Uterus (tissue), 4 donors: ENCODE measurements at places on chromosomes 1 and 21. TPM values are rescaled to one million over a fixed set of nuclear protein-coding genes. Genes with fewer than 3 reads are reported as not detected.
A peak's percentile ranks its signal among the peaks of the same experiment; 100 is the strongest.

GRCh38 chr1:174262349-174263241 is 103.3 kb downstream of the RABGAP1L start:
- DNase-seq, result no peak

DNA sequence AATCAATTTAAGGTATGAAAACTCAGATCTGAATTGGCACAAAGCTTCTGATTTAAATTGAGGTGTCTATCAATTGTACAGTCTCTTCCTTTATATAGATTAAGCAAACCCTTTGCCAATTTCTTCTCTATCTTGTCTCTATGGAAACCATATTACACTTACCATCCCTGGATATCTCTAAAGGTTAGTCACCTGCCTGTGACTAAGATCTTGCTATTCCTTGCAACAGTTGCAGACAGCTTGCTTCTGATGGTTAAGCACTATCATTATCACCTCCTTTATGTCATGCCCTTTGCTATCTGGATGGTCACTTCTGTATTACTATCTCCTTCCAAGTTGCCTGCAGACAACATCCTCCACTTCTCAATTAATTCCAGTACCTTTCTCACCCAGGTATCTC is 998.6 kb upstream of the B3GALT2 start:
- no peak for DNase-seq

- no peak for DNase-seq
Observed at GRCh38 chr1:156366378-156367166, 2.4 kb upstream of the RHBG start.

DNA sequence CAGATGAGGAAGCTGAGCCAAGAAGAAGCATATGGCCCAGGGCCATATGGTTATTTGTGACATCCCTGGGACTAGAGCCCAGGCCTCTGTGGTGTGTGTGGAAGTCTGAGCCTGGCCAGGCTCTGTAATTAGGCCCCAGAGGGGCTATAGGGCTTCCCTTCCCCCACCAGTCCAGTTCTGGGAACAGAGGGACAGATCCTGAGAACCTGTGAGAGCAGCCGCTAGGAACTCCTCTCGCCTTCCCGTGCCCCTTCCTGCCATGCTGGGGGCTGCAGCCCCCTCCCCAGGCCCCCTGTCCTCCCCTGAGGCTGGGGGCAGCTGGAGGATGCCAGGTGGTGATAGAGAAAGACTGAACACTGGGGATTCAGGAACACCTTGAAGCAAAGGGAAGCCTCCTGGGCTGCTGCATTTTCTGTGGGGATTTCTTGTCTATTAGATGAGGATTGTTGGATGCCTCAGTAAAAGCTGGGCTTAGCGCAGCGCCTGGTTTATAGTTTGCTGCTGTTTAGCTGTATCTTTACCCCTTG is 33.3 kb downstream of the COQ8A start:
- peak; percentile 72 for DNase-seq

GRCh38 chr1:44354268-44354839 is 703 bp downstream of the ERI3 start:
- no peak for DNase-seq

DNA sequence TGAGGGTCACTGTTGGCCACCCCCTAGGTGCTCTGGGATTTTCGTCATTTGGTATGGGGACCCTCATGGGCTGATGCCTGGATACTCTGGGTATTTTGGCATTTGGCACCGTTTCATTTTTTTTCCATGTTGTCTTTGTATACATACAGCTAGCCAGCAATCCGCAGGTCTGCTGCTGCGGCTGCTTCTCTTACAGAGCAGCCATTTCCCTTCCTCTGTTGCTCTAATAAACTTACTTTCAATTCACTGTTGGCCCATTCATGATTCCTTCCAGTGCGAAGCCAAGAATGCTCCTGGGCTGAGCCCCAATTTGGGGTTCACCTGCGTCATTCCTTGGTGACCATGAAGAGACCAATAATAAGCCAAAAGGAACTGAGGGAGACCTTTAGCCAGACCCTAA is 21.5 kb downstream of the GON4L start:
- no peak for DNase-seq

DNA sequence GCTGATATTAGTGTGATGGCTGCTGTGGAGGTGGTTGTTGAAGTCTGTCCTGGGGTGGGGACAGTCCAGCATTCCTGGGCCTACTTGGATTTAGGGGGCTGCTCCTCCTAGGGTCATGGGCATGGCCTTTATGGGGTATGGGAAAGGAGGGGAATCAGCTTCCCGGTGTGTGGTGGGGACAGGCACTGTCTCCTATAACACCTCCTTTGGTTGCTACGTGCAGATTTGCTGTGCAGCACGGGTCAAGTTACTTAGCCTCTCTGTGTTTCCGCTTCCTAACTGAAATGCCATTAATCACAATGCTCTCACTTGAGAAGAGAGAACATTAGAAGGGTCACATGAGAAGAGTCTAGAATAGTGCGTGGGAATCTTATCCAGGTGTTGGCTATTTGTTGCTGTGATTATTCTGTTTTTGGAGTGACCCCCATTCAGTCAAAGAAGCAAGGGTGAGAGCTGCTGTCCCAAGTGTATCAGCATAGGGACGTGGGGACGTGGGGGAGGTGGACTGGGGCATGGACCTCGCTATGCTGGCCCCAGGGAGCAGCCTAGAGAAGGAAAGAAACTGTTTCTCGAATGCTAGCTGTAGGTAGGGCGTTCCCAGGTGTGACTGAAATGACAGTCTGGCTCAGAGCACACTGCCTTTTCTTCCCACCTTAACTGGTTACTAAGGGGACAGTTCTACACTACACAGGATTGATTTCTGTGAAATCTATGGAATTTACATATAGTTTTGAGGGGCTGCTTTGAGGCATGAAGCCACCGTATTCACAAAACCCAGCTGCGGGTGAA is 19.9 kb downstream of the SOX13 start:
- no peak for DNase-seq

- no peak for DNase-seq
Observed at GRCh38 chr21:16509476-16509875, 779.7 kb downstream of the USP25 start.

GRCh38 chr1:56374026-56374974 is 205.1 kb downstream of the PLPP3 start:
- DNase-seq, result no peak

DNA sequence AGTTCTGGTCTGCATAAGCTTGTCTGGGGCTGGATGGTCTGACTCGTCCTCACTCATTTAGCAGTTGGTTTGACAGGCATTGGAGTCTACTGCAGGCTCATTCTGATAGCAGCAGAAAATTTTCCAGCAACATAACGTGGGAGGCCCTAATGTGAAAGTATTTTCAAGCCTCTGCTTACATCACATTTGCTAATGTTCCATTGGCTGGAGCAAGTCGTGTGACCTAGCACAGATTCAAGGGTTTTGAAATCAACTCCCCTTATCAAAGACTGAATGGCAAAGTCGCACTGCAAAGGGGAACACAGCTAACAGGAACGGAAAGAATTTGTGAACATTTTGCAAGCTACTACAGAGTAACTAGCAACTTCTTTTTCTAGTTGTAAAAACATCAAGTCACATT is 2.3 kb upstream of the USH2A start:
- no peak for DNase-seq

- DNase-seq, result no peak
Observed at GRCh38 chr1:47332779-47333577, 612 bp upstream of the CMPK1 start.

DNA sequence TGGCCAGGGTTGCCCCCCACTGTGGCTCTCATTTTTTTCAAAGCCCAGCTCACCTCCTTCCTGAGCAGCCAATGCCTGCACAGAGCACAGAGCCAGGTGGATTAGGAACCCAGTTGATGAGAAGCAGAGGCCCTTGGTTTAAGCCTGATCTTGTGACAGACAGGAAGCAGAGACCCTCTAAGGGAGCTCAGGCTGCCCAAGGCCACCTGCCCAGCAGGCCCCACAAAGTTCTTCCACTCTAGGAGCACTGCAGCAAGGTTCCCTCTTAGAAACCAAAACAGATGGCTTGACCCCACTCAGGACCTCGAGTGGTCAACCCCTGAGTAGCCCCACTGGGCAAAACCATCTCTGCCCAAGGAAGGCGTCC is 25.5 kb upstream of the PRSS38 start:
- no peak for DNase-seq

DNA sequence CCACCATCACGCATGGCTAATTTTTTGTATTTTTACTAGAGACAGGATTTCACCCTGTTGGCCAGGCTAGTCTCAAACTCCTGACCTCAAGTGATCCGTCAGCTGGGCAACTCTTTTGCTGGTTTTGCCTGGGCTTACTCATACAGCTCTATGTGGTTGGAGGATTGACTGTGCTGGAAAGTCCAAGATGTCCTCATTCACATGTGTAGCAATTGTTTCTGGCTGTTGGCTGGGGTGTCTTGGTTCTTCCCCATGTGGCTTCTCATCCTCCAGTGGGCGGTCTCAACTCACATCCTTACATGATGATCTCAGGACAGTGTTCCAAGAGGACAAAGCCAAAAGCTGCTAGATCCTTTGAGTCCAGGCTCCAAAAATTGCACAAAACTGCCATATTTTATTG is 53.3 kb downstream of the TEX35 start:
- DNase-seq, result no peak

GRCh38 chr21:29238967-29239290 is 59.8 kb upstream of the BACH1 start:
- DNase-seq, result no peak

Gene OXCT2
- total RNA-seq, result not detected

Gene SELP
- 26.8 TPM for total RNA-seq

Gene ERG
- total RNA-seq, result 19.4 TPM

Gene CFHR5
- not detected for total RNA-seq

Gene LRRC38
- total RNA-seq, result not detected

Gene ANGPTL7
- 1.9 TPM for total RNA-seq

Gene MEX3A
- total RNA-seq, result 0.29 TPM
